ENCODE measurements at places on chromosomes 16 and 17.

DNA sequence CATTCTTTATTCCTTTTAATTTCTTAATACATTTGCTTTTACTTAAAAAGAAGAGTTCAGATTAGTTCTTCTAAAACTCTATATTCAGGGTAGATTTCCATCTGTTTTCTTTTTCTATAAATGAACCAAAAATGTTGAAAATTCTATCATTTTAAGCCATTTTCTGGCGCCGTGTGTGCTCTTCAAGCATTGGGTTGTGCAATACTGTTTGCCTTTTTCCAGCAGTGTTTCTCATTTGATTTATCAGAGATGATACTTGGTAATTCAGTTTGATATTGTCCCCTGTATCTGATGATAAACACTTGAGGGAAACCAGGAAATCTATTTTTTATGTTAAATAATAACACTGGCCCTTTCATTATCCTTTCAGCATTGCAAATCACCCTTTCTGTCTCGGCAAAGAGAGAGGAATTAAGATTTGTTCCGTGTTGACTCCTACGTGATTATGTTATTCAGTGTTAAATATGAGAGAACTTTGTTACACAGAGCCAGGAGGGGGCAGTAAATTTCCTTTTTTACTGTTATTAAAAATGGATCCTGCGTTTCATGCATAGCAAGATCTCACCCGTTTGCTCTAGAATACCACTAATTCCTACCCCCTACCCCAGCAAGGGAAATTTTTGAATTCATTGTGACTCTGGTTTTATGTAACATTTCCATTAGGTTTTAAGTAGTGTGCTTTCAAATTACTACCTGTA is 606.9 kb upstream of the RBFOX1 start:
- DNase-seq: no peak

DNA sequence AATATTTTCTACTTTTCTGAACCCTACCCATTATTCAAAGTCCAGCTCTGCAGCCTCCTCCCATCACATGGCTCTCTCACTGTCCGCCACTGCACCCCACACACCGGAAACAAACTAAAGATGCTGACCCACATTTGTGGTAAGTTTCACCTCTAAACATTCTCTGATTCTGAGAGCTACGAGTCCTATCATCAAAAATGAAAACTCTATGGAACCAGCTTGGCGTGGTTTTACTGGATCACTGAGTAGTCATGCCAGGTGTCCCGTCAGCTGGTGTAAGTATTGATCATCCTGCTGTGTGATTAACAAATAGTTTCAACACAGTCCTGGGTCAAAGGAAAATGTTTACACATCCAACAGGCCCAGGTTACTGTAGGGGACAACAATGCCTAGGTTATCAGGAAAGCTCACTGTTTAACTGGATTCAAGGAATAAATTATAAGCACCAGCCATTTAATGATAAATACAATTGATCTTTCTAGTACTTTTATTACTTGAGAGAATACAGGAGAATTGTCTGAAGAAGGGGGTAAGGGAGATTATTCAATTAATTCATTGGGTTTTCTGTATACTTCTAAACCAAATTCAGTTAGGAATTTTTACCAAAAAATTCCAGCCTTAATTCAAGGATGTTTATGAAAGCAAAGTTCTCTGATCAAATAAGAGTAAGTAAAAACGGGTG is 33.9 kb downstream of the CYTH1 start:
- DNase-seq: no peak

DNA sequence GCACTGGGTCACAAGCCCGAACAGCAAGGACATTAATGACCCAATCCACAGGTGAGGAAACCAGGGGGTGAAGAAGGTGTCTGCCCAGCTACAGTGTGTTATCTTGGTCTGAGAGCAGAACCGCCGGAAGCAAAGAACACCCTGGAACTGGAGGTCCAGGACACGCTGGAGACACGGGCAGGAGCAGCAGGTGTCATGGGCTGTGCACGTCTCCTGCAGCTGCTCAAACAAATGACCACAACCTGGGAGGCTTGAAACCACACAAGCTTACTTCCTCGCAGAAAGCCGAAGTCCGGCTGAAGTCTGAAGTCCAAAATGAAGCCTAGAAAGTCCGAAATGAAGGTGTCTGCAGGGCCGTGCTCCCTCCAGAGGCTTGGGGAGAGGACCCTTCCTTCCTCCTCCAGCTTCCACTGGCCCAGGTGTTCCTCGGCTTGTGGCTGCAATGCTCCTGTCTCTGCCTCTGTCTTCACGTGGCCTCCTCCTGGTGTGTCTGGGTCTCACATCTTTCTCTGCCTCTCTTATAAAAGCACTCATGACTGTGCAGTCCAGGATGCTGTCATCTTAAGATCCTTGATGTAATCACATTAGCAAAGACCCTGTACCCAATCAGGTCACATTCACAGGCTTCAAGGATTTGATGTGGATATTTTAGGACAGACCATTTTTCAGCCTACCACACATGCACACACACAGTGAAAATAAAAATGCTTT is 351.2 kb downstream of the C16orf95 start:
- DNase-seq: no peak

- peak; percentile 24 for DNase-seq
Measured at GRCh38 chr17:41965694-41966462, 717 bp upstream of the CNP start.

- no peak for DNase-seq
Measured at GRCh38 chr16:50909831-50910735, 168.2 kb downstream of the CYLD start.
